Jurkat, Clone E6-1 (cell line): ENCODE measurements at places on chromosomes 3 and 15.

DNA sequence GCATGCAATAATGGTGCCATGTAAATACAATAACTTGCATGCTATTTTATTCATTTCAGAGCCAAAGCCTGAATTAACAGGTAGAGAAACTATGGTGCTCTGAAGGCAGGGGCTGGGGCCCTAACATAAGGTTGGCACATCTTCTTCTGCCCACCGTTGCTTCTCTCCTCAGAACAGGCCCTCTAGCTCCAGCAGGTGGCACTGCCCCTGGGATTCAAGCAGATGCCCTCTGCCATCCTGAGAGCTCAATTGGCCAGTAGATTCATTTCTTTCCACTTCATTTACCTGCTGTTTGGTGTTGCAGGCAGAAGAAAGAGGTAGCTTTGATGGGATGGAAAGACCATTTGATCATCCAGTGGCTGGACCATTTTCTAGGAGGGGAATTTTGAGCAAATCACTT, 130.5 kb downstream of the FOXB1 start:
- no peak for DNase-seq

- DNase-seq: no peak
Observed at GRCh38 chr3:122843604-122844003, 48.7 kb downstream of the SLC49A4 start.

- DNase-seq: no peak
Observed at GRCh38 chr15:56236197-56236596, 7.5 kb downstream of the RFX7 start.

- DNase-seq: peak; percentile 31
Observed at GRCh38 chr3:81352867-81353266, 408.6 kb downstream of the GBE1 start.

DNA sequence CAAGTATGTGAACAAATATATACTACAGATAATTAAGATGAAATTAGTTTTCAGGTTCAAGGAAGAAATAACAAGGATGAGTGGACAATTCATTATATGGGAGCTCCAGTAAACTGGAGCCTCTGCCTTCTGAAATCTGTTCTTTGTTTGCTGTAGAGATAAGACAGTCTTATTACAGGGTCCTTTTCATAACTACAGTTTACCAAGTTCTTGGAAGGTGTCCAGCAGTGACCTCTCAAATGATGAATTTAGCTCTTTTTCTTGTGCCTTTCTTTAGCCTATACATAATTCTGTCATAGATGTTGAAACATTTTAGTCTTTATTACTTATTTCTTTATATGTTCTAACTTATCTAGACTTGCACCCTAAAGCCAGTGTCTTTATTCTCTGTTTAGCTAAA, 89.7 kb upstream of the GBE1 start:
- DNase-seq: no peak

GRCh38 chr3:38648659-38649499, 608 bp downstream of the SCN5A start:
- no peak for DNase-seq

DNA sequence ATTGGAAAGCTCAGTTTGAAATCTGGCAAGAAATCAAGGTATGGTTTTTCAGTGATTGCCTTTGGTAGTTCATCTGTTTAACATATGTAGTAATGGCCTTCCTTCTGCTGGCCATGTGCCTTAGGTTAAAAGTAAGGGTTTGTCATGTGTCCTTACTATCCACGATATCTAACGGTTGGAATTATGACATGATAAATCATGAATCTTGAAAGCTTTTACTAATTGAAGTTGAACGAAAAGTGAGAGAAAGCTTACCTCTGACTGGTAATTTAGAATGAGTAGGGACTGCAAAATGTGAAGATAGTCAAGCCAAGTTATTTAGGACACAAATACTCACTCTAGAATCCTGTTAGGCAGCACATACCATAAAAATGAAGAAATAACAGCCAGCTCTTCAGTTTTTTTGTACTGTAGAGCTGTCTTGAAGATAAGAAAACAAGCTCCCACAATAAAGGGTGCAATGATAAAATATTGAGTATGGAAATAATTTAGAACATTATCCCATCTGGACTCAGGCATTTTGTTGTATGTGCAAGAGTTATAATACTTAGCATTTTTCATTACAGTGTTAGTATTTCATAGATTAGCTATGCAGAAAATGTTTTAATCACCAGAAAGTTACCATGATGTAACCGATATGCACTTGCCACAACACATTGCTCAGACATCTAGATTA, 303.4 kb downstream of the ZNF385D start:
- DNase-seq: no peak

DNA sequence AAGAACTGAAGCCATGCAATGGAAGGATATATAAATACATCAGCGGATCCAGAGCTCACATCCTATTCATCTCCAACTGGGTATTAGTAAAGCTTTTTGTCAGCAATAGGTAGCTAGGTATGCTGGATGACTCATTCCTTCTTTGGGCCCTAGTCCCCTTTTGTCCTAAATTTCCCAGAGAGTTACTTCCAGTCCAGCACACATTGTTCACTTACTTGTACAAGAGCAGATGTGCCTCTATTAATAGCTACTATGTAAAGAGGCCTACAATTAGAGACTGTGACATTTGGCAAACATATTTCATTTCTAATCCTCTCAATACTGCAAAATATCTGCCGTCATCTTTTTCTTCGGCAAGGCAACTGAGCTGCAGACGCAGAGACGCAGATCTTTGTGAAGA, 1.7 kb upstream of the SLC4A7 start:
- no peak for DNase-seq

DNA sequence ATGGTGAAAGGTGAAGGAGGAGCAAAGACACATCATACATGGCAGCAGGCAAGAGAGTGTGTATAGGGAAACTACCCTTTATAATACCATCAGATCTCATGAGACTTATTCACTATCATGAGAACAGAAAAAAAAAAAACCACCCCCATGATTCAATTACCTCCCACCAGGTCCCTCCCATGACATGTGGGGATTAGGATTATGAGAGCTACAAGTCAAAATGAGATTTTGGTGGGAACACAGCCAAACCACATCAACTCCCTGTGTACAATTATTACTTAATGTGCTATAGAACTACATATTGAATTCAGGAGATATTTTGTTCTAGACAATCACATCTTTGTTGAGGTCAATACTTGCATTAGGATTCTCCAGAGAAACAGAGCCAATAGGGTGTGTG, 313.4 kb downstream of the CNTN6 start:
- DNase-seq: no peak

GRCh38 chr3:42055291-42055690, 35.9 kb upstream of the TRAK1 start:
- no peak for DNase-seq

GRCh38 chr3:17195192-17195611, 310.4 kb downstream of the PLCL2 start:
- DNase-seq: no peak

GRCh38 chr15:62742409-62743171, 300.0 kb upstream of the TPM1 start:
- peak; percentile 59 for DNase-seq

GRCh38 chr3:69144631-69145245, 22.3 kb upstream of the LMOD3 start:
- DNase-seq: peak; percentile 53

- DNase-seq: no peak
Observed at GRCh38 chr3:46725621-46726314, 8.1 kb upstream of the PRSS50 start.

- DNase-seq: no peak
Observed at GRCh38 chr3:67312155-67312554, 314.0 kb downstream of the KBTBD8 start.
